Stimulated activated CD8-positive, alpha-beta memory T cell treated with anti-CD3 and anti-CD28 coated beads, Interleukin-7, amount 100 ng/mL, for 1 hour (primary cell): ENCODE measurements at places on chromosomes 6 and 20.

GRCh38 chr6:105645958-105646357, 243.1 kb upstream of the PREP start:
- DNase-seq: no peak

DNA sequence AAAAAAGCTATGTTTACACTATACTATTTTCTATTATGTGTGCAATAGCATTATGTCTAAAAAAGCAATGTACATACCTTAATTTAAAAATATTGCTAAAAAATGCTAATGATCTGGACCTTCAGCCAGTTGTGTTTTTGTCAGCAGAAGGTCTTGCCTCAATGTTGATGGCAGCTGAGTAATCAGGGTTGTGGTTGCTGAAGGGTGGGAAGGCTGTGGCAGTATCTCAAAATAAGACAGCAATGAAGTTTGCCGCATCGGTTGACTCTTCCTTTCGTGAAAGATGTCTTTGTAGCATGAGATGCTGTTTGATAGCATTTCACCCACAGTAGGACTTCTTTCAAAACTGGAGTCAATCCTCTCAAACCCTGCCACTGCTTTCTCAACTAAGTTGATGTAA, 134.7 kb upstream of the CDYL start:
- no peak for DNase-seq

- no peak for DNase-seq
Measured at GRCh38 chr20:58694241-58695083, 1.9 kb downstream of the NPEPL1 start.

GRCh38 chr6:91697010-91697695, 1110.3 kb upstream of the MAP3K7 start:
- no peak for DNase-seq

DNA sequence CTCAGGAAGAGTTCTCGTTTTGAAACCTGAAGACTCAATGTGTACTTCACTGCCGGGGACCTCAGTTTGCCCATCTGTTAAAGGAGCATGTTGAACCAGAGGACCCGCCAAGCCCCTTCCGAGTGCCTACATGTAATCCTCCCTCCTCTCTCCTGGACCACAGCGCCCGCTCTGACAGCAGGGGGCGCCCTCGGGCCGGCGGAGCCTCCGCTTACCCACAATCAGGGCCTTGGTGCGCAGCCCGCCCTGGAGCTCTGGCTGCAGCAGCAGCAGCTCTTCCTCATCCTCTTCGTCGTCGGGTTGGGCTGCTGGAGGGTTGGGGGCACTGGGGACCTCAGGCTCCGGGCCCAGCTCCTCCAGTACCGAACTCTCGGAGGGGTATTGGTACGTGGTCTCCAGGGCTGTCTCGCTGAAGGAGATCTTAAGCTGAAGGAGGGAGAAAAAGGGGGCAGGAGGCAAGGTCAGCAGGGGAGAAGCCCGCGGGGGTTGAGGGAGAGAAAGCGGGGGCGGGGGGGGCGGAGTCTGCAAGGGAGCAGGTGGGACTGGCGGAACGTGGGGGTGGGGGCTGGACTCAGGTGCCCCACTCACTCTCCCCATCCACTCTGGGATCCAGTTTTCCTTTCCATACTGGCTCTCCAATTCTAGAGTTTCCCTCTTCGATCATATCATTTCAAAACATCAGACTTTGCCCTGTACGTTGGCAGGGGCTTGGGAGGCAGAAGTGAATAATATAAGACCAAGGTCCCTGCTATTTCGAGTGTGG, 6.3 kb upstream of the DHX16 start:
- peak; percentile 88 for DNase-seq

DNA sequence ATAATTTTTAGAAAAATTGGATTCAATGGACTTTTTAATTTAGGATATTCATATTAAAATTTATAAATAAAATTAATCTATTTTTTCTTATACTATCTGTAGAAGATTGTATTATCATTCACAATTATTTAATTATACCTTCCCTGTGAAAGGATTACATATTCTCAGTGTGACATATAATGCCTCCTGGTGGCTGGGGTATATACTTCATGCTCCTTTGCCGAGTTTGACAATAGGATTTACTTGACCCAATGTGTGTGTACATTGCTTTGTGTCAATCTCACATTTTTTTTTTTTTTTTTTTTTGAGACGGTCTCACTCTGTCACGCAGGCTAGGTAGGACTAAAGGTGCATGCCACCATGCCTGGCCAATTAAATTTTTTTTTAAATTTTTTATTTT, 230.0 kb upstream of the CHD6 start:
- no peak for DNase-seq

DNA sequence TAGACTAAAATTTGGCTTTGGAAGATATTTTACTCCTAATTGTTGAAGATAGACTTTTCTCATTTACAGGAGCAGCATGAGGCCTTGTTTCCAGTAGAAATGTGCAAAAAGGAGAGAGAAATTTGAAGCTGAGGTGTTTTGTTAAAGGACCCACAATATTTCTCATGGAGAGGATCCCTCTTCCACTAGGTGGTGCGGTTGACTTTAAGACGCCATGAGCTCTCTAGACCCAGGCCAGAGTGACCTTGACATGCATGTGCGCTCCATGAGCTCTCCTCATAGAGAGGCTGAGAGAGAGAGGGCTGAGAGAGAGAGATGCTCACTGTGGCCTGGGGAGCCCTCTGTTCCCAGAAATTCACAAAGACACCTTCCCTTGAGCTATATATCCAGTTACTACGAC, 861.2 kb upstream of the EYS start:
- no peak for DNase-seq

DNA sequence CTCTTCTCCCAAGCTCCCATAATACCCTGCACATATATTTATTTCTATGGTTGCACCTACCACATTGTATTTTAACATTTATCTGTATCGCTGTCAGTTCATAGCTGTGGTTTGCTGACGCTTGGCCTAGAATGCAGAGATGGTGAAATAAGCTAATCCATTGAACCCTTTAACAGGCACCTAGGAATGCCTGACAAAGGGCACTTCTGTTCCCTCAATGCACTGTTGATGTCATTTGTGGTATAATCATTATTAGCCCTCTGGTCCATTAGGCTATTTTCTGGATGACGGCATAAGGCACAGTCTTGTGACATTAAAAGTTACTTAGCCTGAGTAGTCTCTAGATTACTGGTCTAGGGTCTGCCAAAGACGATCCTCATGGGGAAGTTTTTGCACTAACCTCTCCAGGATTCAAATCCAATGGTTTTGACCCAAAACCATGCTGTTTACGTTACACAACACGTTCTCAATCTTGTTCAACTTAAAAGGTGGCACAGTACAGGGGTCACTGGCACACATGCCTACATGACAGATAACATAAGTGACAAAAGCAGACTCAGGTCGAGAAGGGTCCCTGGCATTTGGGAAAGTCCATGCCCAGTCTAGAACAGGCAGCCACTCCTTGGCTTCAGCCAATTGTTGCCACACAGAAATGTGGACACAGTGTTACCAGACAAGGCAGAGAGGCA, 2.1 kb upstream of the YWHAB start:
- DNase-seq: no peak

GRCh38 chr6:36222924-36223323, 26.4 kb downstream of the BRPF3 start:
- no peak for DNase-seq

GRCh38 chr20:40986774-40987173, 41.8 kb upstream of the TOP1 start:
- no peak for DNase-seq

DNA sequence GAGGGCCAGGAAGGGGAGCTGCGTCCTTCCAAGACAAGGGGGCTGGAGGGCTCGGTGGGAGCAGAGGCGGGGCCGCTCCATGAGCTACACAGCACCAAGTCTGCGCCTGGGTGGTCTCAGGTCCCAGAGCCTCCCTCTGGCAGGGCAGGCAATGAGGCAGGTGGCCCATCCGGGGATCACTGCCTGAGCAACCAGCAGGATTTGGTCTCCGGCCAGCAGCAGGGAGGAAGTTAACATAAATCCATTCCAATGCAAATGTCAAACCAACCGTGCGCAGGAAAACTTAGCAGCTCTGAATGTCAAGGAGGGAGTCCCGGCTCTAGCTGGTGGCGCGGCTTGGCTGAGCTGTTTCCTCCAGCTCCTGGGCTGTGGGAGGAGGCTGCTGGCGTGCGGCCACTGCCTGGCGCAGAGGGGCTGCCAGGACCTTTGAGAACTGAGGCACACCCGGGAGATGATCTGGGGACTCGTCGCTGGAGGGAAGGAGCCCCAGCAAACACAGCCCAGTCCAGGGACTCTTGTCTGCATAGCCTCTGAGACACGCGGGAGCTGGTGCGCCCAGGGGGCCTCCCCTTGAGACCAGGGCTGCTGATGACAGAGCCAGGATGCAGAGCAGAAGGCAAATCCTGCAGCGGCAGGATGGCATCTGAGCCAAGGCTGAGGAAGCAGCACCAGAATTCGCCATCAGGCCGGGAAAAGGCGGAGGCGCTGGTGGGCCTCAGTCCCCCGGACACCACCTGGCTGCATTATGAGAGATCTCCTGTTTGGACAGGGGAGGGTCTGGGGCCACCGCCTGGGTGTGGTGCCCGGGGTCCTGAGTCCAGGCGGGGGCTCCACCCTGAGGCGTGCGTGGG, 33.1 kb upstream of the CHRNA4 start:
- no peak for DNase-seq

- DNase-seq: no peak
Measured at GRCh38 chr6:130681028-130681427, 146.2 kb upstream of the SMLR1 start.

GRCh38 chr6:113871975-113872374, 14.8 kb downstream of the MARCKS start:
- no peak for DNase-seq

- no peak for DNase-seq
Measured at GRCh38 chr20:44848254-44849015, 37.1 kb upstream of the YWHAB start.

DNA sequence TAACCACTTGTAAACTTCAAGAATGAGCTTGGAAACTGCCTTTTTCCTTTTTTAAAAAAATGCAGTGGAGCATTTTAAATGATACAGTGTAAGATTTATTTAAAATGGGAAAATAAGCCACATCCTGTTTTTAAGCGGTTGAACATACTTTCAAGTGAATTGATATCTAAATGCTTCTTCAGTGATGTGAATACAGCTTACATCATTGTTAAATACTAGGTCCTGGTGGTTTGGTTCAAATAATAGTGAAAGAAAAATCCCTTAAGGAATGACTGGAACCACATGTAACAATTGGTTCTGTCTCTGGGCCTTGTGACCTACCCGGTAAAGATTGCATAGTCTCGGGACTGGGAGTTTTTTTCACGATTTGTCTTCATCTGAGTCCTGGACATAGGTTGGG, 44.2 kb downstream of the BMP6 start:
- no peak for DNase-seq

GRCh38 chr20:32153771-32154170, 44.3 kb downstream of the TM9SF4 start:
- no peak for DNase-seq

DNA sequence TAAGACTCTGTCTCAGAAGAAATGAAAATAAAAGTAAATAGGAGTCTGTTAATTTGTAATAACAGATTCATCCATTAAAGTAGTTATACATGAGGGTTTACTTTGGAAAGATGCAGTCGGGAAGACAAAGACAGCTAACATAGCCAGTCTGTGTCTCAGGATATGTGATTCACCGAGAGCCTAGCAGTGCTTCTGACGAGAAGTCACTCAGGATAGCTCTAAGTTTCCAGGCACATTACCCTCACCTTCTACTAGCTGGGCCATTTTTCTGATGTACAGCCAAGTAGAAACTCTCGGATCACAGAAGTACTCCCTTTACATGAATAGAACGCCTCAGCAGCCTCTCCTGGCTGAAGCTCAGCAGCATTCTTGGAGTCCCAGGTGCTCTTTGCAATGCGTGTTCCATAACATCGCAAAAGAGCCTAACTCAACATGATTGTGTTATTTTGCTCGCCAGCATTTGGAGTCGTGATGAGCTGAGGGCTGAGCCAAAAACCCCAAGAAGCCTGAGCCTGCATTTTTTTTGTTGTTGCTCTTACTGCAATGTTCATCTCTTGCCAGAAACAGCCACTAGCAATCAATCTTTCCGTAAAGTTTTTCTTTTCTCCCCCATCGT, 22.4 kb upstream of the TASP1 start:
- no peak for DNase-seq

DNA sequence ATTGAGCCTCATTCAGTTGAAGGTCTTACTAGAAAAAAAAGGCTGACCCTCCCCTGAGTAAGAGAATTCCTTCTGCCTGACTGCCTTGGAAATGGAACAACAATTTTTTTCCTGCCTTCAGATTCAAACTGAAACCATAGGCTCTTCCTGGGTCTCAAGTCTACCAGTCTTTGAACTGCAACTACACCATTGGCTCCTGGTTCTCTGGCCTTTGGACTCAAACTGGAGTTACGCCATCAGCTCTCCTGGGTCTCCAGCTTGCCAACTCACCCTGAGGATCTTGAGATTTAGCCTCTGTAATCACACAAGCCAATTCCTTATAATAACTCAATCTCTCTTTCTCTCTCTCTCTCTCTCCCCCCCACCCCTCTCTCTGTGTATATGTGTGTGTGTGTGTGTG, 36.0 kb upstream of the SNX9 start:
- DNase-seq: no peak

GRCh38 chr20:29741894-29742698, 1515.4 kb upstream of the DEFB115 start:
- no peak for DNase-seq

DNA sequence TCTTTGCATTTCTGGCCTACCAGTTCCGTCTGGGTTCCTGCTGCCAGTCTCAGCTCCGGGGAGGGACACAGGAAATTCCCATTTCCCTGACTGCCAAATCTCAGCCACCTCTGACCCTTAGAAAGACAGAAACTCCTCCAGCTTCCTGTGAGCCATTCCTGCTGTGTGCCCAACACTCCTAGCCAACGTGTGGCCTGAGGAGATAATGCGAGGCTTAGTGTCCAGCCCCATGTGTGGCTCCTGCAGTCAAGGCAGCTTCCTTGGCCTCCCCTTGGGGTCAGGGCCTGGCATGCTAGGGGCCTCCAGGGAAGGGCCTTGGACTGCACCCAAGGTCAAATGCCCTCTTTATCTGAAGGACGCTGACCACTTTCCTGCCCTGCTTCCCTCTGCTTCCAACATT, 45.1 kb downstream of the MAFB start:
- DNase-seq: no peak

DNA sequence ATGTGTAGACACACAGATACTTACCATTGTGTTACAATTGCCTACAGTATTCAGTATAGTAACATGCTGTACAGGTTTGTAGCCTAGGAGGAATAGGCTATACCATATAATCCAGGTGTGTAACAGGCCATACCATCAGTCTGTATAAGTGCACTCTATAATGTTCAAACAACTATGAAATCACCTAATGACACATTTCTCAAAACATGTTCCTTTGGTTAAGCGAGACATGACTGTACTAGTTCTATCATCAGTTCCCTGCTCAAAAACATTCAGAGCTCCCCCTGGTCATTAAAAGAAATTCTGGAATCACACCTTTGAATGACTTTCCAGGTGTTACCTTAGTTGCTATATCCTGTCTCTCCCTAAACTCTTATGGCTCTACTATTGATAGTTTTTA, 70.4 kb upstream of the SLC2A12 start:
- no peak for DNase-seq
